ENCODE measurements at places on chromosomes 16 and 17.

- no peak for DNase-seq
These were observed 8.7 kb downstream of the ZDHHC7 start for GRCh38 chr16:85002608-85003007.

- DNase-seq, result no peak
These were observed 218.9 kb downstream of the MAF start for GRCh38 chr16:79381603-79382042.

- no peak for DNase-seq
These were observed 13.3 kb upstream of the EVPL start for GRCh38 chr17:76040376-76040775.

GRCh38 chr16:20323591-20324117 is 3.7 kb downstream of the GP2 start:
- DNase-seq, result peak; percentile 71

- no peak for DNase-seq
These were observed 119.8 kb downstream of the TMEM132E start for GRCh38 chr17:34699181-34699580.

- DNase-seq, result no peak
These were observed 18.3 kb upstream of the CLEC18A start for GRCh38 chr16:69932691-69933392.

- peak; percentile 62 for DNase-seq
These were observed 10.6 kb upstream of the AURKB start for GRCh38 chr17:8220783-8221662.

DNA sequence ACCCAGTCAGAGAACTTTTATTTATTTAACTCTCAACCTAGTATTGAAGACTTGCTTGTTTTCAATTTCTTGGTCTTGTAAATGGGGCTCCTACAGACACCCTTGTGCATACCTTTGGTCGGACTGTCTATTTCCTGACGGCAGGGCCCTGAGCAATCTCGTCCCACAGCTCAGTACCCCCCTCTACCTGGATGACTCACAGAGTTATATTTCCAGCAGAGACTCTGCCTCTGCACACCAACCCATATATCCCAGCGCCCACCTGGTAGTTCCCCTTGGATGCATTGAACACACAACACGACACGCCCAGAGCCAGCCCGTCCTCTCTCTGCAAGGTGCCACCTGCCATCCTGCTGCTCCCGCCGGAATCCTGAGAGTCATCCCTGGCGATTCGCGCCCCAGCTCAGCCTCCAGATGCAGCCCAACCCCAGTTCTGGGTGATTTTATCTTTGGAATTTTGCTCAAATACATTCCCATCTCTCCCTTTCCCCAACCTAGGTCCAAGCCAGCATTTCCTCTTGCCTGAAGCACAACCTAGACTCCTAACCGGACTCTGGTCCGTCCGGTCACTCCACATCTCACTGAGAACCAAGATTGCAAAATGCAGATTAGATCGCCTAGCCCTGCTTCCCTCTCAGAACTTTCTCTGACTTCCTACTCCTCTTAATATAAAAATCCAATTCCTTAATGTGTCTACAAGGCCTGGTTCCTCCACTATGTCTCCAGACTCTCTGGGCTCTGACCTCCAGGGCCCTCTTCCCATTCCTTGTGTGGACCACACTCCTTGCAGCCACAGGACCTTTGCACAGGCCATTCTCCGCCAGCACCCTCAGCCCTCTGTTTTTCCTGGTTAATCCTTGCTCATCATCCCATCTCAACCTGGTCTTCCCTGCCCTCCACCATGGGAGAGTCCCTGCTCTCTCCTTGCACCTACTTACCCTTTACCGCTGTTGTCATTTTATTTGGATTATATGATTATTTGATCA is 129.2 kb downstream of the SEC14L1 start:
- no peak for DNase-seq

DNA sequence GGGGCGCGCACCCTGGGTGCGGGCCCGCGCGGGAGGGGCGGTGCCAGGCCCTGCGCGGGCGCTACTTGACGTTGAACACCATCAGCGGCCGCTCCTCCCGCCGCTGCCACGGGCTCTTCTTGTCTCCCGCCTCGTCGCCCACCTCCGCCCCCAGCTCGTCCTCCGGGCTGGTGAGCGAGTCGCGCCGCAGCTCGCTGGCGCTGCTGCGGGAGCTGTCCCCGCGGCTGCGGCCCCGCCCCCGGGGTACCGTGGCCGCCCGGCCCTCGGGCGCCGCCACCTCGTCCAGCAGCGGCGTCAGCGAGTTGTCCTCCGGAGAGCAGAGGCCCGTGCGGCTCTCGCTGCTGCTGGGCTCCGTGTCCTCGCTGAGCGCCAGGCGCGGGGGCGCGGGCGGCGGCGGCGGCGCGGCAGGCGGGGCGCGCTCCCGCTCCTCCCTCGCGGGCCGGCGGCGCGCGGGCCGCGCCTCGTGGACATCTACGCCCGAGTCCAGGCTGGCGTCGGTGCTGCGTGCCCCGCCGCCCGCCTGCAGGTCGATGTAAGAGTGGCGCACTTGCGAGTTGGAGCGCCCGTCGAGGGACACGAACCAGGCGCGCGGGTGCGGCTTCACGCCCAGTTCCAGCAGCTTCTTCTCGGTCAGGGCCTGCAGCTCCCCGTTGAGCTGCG is 8.7 kb downstream of the GRN start:
- DNase-seq, result no peak

- DNase-seq, result no peak
These were observed at the start of gene MYO15A for GRCh38 chr17:18108401-18109312. TSS of gene MYO15A (plus strand) at chr17:18108756. CDS start at chr17:18118801, 10,045 bp downstream.

DNA sequence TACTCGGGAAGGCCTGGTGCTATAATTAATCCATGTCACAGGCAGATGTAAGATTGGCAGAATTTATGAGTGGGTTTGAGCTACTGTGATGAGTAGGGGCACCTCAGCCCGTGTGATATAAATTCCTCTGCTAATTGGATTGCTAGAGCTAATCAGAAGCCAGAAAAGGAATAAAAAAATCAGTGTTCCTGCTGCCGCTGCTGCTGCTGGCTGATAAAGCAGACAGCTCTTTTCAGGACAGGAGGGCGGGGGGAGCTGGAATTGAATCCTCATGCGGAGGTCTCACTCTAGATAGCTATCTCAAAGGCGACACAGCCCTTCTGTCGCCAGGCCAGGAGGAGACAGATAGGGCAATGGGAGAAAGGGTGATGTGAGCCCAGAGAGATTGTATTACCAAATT is 182.7 kb upstream of the ZFHX3 start:
- no peak for DNase-seq

DNA sequence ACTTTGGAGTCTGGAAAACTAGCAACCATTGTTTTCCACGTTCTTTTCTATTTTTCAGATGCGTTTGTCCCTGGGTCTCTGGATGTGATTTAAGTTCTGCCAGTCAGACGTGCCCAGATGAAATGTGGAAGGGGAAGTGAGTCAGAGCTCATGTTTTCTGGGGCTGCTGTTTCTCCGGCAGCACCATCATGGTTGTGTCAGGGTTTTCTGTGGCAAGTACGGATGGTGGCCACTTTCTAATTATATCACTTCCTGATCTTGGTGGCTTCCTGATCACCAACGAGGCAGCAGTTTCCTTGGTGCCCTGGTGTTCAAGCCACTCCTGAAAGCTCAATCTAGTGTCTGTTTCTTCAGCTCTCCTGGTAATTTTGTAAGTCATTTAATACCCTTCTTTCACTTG is 31.4 kb upstream of the PMFBP1 start:
- DNase-seq, result no peak

DNA sequence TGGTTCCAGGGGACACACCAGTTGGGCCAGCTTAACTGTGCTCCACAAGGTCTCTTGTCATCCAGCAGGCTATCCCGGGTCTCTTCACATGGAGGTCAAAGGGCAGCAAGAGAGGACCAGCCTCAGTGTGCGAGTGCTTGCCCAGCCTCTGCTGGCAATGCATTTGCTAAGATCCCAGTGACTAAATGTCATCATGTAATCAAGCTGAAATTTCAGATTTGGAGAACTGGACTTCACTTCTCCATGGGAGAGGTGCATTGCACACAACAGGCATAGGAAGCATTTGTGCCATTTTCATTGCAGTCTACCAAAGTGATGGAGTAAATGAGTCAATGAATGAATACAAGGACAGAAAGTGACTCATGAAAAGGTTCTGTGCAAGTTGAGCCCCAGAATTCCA is 51.2 kb upstream of the KDM8 start:
- no peak for DNase-seq

DNA sequence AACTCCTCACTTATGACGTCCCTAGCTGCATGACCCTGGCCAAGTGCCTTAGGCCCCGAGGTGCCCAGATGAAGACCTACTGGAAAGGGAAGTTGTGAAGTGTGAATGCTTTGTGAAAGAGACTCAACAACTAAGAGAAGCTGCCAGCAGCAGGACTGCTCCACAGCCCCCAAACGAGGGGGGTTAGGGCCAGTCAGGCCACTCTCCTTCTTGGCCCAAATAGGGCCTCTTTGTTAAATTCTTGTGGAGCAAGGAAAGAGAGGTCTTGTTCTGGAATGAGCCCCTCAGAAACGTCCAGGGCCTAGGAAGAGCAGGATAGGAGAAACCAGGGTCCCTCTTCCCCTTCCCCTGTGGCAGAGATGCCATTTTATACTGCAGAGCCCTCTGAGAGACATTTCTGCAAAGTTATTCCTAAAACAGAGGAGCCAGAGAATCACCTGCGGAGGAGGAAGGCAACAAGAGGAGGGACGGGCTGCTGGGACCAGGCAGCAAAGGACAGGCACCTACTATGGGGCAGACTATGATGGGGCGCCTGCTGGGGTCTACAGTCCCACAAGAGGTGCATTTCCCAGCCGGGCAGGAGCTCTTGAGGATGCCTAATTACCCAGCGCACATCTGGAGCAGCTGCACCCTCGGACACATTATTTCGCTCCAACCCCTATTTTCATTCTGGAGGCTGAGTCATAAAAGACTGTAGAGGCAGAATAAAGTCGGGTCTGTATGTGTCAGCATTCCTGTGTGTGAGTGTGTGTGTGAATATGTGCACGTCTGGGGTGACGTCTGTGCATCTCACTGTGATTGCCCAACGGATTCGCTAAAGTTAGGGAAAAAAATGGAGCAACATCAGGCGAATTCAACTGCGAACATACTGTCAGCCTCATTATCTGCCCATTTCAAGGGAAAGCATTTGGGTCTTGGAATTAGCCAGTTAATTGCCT is 11.4 kb upstream of the HOXB9 start:
- DNase-seq, result no peak

DNA sequence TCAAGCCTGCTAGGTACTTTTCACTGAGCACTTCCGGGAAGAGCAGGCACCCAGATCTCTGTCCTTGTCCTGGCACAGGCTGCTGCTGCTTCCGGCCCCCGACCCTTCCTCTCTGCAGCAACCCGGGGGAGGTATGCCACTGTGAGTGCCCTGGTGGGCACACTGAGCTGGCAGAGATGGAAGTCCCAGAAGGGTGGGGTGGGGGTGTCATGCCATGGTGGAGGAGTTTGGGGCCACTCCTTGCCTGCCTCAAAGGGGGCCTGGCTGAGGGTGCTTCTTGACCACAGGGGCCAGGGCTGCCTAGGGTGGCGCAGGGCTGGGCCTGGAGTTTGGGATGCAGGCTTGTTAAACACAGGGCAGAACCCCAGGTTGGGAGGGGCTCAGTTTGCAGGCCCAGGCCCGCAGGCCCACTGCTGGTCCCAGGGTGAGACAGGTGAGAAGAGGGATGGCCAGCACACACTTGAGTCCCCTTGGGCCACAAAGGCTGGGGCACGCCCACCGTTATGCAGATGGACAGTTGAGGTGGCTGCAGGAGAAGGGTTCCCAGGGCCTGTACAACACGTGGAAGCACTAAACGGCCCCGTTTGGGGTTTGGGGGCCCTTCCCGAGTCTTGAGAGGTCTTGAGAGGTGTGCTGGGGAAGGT is 8.7 kb downstream of the TMEM235 start:
- DNase-seq, result no peak

DNA sequence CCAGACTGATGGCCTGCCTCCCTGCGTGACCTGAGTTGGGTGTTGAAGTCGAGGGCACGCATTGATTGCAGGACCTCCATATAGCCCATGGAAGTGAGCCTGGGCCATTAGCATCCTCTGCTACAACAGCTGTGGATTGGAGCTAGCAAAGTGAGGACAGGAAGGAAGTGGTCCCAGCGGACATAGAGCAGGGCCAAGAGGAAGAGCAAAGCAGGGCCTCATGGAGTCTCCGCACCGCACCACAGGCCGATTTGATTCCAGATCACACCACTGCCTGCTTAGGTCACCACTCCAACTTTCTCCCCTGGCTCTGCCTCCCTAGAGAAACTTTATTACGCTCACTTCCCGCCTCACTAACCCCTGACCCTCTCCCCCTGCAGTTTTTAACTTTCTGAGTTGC is 10.7 kb upstream of the UBTF start:
- no peak for DNase-seq

- DNase-seq, result no peak
These were observed 143.4 kb upstream of the CDC42EP4 start for GRCh38 chr17:73455050-73455687.

DNA sequence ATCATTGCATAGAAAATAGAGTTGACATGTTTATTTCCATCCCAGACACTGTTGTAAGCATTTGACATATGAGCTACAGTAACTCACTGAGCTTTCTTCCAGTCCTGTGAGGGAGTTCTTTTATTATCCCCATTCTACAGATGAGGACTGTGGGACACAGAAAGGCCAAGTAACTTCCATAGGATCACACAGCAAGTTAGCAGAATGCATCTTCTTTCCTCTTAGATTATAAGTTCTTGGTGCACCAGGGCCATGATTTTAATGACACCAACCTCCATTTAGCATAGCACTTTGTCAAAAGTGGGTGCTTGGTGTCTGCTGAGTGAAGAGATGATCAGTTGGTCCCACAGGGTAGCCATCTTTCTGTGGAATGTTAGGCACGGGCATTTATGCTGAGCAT is 12.7 kb downstream of the JPT2 start:
- DNase-seq, result no peak

DNA sequence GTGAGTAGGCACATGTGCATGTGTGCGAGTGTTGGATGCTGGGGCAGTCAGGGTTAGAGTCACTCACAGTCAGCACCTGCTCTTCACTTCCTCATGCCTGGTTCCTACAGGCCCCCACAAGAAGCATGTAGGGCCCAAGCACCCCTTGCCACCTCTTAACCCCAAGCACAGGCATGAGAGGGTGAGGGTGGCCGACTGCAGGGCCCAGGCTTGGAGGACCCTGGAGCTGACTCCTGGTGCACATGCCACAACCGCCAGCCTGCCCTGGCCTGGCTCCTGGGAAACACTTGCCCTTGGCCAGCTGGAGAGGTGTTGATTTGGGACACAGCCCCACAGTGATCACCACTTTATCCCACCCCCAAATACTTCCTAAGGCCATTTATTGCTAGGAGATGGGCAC is 16.9 kb upstream of the CDRT15L2 start:
- no peak for DNase-seq
